ENCODE measurements at places on chromosomes 2 and 18.

DNA sequence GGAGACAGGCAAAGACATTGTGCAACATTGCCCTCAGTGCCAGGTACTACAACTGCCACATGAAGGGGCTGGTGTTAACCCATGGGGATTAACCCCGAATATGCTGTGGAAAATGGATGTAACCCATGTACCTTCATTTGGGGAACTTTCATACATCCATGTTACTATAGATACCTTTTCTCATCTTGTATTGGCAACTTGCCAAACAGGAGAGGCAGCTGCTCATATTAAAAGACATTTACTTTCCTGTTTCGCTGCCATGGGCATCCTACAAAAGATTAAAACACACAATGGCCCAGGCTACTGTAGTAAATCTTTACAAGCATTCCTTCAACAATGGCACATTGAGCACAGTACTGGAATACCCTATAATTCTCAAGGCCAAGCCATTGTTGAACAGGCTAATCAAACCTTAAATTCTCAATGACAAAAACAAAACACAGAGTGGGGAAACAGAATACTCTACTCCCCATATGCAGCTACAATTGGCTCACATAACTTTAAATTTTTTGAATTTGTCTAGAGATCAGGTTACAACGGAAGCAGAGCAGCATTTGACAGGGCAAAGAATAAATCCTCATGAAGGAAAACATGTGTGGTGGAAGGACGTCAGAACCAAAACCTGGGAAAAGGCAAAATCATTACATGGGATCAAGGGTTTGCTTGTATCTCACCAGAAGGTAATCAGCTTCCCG is 1723.5 kb upstream of the LRRTM1 start:
- DNase-seq, result no peak

DNA sequence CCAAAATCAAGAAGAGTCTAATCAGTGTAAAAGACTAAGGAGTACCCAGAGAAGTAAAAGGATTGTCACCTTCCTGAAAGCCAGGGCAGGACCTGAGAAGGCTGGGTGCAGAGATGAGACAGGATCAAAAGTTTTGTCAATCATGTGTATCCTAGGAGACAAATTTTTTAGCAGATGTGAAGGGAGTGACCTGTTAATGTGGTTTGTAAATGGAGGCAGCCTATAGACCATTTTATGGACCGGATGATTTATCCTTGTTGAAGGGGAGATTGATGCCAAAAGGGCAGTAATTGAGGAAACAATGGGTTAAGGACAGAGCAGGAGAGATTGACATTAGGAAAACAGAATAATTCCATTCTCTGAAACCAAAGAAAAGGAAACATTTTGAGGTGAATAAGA is 813 bp downstream of the NDC80 start:
- no peak for DNase-seq

- DNase-seq, result no peak
These were observed 44.1 kb downstream of the NCK2 start for GRCh38 chr2:105788670-105789290.

DNA sequence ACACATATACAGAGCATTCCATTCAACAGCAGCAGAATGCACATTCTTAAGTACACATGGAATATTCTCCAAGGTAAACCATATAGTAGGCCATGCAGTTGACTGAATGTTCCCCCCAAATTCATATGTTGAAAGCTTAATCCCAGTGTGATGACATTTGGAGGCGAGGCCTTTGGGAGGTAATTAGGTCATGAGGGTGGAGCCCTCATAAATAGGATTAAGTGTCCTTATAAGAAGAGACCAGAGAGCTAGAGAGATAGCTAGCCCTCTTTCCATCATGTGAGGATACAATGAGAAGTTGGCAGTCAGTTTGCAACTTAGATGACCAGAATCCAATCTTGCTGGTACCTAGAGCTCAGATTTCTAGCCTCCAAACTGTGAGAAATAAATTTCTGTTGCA is 27.6 kb downstream of the TMEM185B start:
- no peak for DNase-seq

GRCh38 chr2:215479536-215480240 is 43.8 kb upstream of the FN1 start:
- no peak for DNase-seq

- no peak for DNase-seq
These were observed 47.2 kb downstream of the FAM124B start for GRCh38 chr2:224354632-224355211.

GRCh38 chr2:88615822-88616221 is 11.4 kb downstream of the EIF2AK3 start:
- DNase-seq, result no peak

DNA sequence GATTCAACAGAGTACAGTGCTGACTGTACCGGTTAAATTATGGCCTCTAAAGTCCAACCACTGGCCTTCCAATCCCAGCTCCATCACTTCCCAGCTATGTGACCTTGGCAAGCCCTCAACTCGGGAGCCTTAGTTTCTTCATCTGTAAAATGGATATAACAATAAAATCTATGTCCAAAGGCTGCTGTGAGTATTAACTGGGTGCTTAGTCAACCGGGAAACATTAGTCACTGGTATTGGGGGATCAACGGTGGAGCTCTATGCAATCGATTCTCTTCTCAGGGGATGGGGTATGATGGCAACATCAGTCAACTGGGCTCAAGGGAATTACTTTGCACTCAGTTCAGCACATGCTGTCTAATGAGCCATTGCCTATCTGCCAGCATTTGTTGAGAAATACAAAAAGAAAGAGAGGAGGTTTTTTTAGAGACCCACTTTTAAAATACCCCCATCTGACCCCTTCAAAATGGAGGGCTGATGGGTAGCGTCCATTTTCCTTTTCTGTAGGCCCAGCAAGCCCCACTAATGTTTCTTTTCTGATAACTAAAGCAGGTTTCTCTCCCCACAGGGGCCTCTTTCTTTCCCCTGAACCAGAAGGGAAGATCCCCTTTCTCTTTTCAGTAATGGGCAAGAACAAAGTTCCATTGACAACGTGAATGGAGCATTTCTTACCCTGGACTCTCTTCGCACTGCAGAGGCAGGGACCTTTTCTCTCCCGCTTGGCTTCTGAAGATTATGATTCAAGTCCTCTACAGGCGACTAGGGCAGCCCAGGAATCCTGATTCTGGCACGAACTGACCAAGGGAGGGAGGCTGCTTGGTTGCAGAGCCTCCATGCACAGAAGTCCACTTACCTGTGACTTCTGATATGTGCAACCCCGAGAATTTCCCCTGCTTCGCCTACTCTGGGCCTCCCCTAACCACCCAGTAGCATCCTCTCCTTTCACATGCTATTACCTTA is 8.7 kb upstream of the AGFG1 start:
- no peak for DNase-seq

DNA sequence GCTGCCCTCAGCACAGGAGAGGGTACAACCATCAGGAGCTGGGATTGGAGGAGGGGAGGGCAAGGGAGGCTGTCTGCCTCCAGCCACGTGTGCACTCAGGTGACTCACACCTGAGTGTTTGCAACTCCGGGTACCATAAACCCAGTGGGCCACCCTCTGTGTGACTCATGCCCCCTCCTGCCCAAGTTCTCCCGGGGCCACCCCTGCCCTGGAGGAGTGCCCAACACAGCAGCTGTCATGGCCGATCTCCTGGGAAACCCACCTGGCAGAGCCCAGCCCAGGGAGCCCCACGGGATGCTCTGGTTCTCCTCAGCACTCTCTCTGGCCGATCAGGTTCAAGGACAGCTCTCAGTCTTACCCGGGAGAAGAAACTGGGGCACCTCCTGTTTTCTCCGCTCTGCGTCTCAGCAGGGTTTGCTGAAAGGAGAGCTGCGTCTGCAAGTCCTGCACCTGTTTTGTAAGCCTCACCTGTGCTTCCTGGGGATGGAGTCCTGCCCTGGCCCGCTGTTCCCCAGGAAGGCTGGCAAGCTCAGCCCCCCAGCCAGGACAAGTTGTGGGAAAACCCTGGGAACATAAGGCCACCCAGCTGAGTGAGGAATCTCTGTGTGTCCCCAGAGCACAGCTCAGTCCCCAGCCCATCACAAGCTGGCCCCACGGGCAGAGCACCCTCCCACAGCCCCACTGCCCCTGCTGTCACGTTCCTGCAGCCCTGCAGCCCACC is 44.0 kb upstream of the UBE2F start:
- DNase-seq, result peak; percentile 22

DNA sequence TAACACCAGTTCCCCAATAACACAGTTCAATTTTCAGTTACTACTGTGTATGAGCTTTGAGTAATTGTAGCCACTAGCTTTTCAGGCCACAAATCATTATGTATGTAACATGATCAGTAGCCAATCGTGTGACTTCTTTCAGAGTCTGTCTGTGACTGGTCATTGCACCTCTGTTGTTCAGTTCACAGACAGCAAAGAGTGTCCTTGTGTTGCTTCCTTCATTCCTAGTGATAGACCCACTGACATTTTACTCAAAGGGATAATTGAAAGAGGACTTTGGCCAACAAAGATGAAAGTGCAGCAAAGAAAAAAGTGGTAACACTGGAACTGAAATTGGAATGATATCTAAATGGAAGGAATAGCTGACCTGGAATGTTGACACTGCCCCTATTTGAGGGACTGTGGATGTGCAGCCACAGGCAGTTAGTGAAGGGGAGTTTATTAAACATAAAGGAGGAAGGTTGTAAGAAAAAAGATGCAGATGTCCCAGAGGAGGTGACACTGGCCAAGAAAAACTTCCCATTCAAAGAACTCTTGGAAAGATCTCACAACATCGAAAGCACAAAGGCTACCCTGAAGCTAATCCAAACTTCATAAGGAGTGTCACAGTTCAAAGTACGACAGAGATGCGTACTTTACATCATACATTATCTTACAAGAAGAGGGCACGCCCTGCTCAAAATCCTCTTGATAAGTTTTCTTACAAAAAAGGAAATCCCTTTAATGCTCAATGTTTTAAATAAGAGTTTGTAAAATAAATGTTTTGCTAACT is 19.3 kb downstream of the TTC39C start:
- DNase-seq, result no peak

GRCh38 chr2:233250985-233251305 is 528 bp upstream of the ATG16L1 start:
- DNase-seq, result no peak

GRCh38 chr2:118061135-118061955 is 26.9 kb upstream of the INSIG2 start:
- no peak for DNase-seq
